ENCODE measurements at places on chromosomes 16 and 17.

DNA sequence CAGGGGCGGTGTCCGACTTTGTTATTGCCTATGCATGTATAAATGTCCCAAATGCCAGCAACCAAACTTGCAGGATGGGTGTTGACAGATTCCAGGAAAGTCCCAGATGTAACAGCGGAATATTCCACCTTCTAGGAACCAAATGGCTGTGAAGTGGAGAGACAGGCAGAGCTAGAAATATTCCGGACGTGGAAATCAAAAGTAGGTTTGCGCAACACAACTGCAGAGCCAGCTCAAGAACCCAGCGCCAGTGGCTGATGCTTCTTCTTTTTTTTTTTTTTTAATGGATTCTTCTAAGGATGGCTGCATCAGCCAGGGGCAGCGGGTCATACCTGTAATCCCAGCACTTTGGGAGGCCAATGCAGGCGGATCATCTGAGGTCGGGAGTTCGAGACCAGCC is 601.7 kb downstream of the MAF start:
- DNase-seq, result no peak

DNA sequence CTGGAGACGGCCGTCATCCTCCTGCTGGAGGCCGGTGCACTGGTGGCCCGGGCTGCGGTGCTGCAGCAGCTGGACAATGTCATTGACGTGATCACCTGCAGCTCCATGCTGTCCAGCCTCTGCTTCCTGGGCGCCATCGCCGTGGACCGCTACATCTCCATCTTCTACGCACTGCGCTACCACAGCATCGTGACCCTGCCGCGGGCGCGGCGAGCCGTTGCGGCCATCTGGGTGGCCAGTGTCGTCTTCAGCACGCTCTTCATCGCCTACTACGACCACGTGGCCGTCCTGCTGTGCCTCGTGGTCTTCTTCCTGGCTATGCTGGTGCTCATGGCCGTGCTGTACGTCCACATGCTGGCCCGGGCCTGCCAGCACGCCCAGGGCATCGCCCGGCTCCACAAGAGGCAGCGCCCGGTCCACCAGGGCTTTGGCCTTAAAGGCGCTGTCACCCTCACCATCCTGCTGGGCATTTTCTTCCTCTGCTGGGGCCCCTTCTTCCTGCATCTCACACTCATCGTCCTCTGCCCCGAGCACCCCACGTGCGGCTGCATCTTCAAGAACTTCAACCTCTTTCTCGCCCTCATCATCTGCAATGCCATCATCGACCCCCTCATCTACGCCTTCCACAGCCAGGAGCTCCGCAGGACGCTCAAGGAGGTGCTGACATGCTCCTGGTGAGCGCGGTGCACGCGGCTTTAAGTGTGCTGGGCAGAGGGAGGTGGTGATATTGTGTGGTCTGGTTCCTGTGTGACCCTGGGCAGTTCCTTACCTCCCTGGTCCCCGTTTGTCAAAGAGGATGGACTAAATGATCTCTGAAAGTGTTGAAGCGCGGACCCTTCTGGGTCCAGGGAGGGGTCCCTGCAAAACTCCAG is 1.1 kb downstream of the MC1R start:
- no peak for DNase-seq

- no peak for DNase-seq
These were observed 88.1 kb downstream of the DNAH17 start for GRCh38 chr17:78488867-78489634.

GRCh38 chr16:69057400-69058378 is 47.8 kb upstream of the HAS3 start:
- DNase-seq, result peak; percentile 70

DNA sequence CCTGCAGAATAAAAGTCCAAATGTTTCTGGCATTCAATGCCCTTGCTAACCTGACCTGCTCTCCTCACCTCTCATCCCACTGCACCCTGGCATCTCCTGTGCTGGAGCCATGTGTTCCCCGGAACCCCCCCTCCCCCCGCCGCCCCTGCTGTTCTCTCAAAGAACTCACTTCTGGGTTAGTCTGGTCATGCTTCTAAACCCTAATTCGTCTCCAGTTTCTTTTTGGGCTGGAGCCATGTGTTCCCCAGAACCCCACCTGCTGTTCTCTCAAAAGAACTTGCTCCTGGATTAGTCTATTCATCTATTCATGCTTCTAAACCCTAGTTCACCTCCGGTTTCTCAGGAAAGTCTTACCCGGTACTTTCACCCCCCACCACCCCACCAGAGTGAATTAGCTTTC is 808 bp upstream of the ALOX15 start:
- no peak for DNase-seq

DNA sequence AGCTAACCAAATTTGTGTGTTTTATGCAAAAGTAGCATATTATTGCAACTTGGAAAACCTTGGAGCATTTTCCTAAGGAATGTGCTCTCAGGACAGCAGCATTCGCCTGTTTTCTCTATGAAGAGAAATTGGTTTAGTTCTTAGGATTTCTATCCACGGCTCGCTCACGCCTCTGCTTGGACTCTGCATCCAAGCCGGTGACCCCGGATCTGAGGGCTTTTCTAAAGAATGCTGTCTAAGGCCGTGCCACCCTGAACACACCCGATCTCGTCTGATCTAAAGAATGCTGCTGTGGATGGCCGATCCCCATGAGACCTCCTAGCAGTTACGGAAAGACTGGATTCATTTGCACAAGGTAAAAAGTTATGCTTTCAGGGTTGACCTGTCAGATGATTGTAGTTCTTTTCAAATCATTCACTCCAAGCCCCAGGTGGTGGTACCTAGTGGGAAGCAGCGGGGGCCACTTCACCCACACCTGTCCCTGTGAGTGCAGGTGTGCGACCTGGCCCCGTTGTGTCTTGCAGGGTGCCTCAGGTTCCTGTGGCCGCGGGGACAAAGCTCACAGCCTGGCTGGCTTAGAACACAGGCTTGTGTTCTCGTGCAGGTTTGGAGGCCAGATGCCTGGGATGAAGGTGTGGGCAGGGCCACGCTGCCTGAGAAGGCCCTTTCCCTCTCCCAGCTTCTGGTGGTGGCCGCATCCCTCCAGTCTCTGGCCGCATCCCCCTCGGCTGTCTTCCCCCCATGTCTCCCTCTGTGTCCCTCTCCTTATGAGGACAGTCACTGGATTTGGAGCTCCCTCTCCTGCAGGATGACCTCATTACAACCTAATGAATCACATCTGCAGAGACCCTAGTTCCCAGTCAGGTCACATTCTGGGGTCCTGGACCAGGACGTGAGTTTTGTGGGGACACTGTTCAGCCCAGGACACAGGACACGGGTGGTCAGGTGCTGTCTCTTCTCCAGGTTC is 71.1 kb downstream of the BANP start:
- DNase-seq, result no peak

All from AG08396 (cell line).